Fibroblast of mammary gland (primary cell): ENCODE measurements at places on chromosomes 16 and 17.

DNA sequence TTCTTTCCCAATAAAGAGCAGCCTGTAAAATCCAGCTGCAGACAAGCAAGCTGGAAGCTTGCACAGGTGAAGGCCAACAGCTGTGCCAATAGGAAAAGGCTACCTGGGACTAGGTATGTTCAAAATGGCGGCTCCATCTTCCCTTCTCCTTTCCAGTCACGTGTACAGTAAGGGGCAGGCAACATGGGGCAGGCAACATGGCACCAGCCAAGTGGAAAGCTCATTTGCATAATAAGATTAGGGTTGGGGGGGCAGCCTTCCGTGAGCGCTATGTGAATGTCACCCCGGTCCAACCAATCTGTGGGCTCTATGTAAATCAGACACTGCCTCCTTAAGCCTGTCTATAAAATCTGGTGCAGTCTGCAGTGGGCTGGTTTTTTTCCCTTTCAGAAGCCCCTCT is 31.3 kb downstream of the TVP23A start:
- DNase-seq: no peak

- no peak for DNase-seq
These were observed 36.5 kb downstream of the CACNG1 start for GRCh38 chr17:67080804-67081203.

GRCh38 chr17:31843070-31843745 is 15.8 kb downstream of the COPRS start:
- peak; percentile 77 for DNase-seq

- peak; percentile 78 for DNase-seq
These were observed 96.6 kb downstream of the CYB561 start for GRCh38 chr17:63349478-63350000.

DNA sequence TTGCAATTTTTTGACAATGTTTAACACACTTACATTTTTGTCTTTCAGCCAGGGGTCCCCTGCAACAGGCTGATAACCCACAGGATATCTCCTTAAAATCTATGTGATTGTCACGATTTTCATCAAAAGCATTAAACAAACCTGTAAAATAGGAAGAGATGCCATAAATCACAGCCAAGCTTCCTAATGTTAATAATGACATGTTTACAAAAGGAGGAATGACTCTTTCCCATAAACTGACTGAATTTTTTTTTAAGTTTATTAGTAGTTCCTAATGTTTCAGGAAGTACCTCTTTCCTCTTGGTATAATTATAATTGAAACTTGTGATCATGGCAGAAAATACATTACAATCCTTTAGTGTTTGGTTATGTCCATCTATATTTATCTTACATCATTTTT is 119.6 kb downstream of the CA4 start:
- no peak for DNase-seq

DNA sequence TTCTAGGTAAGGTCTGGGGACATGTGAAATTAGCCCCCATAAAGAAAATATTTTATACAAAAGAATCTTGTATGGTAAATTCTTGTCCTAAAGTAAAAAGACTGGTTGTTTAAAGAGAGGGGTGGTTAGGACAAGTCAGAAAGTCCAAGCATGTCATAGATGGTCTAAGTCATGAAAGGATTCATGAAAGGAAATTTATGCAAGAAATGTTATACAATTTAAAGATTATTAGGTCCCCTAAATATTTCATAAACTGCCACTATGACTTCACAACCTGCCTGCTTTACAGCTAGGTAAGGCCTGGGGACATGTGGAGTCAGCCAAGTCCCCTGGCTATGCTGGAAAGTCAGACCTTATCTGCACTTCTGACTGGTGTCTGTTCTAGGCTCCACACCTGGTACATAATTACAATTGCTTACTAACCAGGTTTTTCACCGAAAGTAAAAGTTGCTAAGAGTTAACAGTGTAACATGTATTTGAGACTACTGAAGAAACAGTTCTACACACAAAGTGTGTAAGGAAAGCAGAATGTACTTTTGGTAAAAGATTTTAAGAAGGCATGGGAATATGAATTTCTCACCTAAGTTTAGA is 17.0 kb downstream of the N4BP1 start:
- peak; percentile 20 for DNase-seq

- DNase-seq: no peak
These were observed 481.8 kb downstream of the XYLT1 start for GRCh38 chr16:16988963-16989362.
